ENCODE measurements at places on chromosomes 2 and 18.
A peak's percentile ranks its signal among the peaks of the same experiment; 100 is the strongest.

GRCh38 chr2:238739668-238740067 lies 108.2 kb upstream of the TWIST2 start:
- DNase-seq, result no peak

- no peak for DNase-seq
These were observed 257.3 kb downstream of the BCL2 start for GRCh38 chr18:63062246-63062645.

GRCh38 chr2:231717281-231718171 lies 9.2 kb downstream of the PTMA start:
- peak; percentile 61 for DNase-seq

GRCh38 chr18:10122988-10123950 lies 209.5 kb downstream of the VAPA start:
- DNase-seq, result no peak

DNA sequence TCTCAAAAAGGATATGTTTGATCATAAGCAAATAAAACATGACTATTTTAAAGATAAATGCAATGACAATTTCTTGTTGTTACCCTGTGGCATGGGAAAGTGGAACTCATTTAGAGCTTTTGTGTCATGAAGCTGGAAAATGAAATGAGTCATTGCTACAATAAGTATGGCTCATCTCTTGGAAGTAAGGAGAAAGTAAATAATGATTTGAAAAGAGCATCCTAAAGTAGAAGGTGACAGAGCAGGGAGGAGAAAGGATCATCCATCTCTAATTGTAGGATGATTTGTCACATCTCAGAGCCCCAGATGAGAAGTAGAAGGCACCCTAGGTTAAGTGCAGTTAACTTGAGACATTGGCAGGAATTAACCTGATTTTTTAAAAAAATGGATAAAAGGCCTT lies 200.5 kb downstream of the CPS1 start:
- DNase-seq, result no peak

GRCh38 chr2:205905576-205905975 lies 180.4 kb downstream of the INO80D start:
- DNase-seq, result no peak

DNA sequence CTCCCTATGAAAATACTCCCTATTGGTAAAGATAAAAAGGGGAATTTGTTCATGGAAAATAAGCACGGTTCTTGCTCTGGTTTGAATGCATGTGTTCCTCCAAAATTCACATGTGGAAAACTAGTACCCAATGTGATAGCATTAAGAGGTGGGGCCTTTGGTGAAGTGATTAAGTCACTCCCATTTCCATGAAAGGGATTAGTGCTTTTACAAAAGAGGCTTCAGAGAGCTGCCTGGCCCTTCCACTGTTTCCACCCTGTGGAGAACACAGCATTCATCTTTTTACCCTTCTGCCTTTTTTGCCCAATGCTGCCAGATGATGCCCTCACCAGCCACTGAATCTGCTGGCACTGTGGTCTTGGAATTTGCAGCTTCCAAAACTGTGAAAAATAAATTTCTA lies 666.8 kb downstream of the ARHGAP15 start:
- no peak for DNase-seq

DNA sequence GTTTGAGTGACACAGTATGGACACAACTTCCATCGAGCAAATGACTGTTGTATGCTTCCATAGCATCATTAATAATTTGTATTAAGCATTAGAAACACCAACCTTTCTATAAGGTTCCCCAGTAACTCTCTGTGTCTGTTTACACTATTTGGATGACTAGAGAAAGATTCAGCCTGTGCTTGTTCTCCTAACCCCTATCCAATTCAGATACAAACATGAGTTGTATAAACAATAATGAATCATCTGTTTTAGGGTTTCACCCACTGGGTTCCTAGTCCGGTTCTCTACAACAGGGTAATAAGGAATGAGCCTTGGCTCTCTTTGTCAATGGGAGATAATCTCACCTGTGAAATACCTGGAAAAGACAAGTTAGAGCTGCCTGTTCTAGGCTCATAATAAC lies 894.1 kb upstream of the PIK3C3 start:
- no peak for DNase-seq

DNA sequence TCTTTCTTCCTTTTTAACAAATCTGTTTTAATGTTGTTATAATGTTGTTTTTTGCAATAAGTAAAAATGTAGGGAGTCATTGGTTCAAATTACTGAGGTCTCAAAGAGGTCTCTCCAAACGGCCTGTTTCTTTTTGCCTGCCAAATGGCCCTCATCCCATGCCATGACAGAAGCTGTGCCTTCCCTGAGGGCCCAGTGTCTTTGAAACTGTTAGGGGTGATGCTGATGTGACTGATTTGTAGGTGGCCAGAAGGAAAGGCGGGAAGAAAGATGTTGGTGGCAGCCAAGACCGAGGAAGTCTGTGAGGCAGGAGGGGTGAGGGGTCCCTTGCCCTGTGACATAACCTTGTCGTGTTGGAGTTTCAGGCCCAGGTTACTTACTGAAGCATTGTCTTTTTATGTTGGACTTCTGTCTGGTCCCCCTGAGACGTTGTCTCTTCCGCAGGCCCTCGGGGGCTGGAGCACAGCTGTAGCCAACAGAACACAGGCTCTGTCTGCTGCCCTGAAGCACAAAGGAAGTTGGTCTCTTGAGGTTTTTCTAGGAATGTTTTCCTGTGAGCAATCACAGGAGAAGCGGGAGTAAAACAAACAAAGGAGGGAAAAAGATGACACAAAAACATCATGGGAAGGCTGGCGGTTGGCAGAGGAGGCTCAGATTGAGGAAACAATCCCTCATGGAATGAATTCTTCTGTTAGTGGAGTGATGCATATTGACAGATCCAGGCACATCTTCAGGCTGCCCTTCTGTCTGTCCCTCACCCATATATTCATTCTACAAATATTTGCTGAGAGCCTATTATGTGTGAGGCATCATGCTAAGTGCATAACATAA lies 4.9 kb upstream of the ST3GAL5 start:
- peak; percentile 94 for DNase-seq

GRCh38 chr2:210004881-210005280 lies 2.4 kb downstream of the RPE start:
- no peak for DNase-seq

DNA sequence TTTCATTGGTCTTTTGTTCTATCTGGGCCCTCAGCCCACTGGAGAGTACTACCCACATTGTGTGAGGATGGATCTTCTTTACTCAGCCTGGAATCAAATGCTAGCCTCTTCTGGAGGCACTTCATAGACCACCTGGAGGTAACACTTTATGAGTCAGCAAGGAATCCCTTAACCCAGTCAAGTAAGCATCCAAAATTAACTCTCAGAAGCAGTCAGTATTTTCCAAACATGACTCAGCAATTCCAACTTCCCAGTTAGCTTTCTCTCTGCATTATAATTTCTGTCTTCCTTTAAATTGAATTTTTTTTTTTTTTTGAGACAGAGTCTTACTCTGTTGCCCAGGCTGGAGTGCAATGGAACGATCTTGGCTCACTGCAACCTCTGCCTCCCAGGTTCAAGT lies 142.7 kb downstream of the ACKR3 start:
- DNase-seq, result peak; percentile 88

DNA sequence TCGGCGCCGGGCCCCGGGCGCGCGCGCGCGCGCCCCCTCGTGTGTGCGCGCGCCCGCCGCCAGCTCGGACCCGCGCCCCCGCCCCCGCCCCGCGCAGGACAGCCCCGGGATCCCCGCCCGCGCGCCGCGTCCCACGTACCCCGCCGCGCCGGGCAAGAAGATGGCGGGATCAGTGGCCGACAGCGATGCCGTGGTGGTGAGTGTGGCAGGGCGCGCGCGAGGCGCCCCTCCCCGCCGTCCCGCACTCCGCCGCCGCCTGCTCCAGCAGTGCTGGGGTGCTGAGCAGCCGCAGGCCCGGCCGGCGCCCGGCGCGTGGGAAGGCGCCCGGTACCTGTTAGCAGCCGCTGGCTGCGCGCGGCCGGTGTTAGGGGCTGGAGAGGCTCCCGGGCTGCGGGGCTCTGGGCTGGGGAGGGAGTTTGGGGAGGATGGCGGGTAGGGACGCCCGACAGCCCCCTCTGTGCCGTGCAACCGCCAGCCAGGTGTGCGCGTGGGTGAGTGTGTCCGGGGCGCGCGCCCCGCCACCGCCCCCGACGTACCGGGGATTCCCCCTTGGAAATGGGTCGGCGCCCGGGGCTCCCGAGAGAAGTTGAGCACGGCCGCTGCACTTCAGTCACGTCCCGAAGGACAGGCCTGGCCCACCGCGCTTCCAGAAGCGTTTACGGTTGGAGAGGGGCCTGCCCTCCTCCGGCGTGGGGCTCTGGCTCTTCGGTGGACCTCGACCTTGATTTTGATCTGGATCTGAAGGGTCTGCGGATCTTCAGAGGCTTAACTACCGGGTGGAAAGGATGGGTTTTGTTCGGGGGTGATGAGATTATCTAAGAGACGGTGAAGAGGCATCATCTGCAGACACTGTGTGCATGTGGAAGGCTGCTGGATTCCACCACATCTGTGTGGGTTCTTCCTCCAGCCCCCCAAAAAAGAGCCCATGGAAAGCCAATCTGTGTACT lies 697 bp downstream of the LGALSL start:
- DNase-seq, result peak; percentile 28

- no peak for DNase-seq
These were observed 3.9 kb downstream of the RND3 start for GRCh38 chr2:150483532-150483931.

GRCh38 chr18:33818145-33818544 lies 240.1 kb downstream of the ASXL3 start:
- DNase-seq, result no peak

GRCh38 chr2:174985614-174986013 lies 19.6 kb downstream of the CHN1 start:
- peak; percentile 48 for DNase-seq

DNA sequence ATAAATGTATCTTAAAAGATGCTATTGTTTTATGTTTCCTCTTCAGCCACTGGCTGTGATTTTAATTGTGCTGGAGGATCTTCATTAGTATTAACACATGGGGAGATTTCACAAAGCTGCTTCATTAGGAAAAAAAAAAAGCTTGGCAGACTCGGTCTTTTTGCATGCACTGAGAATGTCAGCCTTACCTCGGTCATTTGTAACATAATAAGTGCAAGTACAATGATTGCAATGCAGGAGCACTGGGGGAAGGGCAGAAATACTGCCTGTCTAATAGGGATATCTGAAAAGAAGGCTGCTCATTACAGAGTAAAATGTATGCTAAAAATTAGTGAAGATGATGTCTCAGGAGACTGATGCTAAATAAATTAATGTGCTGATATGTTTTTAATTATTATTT lies 1.3 kb upstream of the BAZ2B start:
- peak; percentile 53 for DNase-seq

- peak; percentile 81 for DNase-seq
These were observed 77.2 kb upstream of the NDUFV2 start for GRCh38 chr18:9025091-9025838.

DNA sequence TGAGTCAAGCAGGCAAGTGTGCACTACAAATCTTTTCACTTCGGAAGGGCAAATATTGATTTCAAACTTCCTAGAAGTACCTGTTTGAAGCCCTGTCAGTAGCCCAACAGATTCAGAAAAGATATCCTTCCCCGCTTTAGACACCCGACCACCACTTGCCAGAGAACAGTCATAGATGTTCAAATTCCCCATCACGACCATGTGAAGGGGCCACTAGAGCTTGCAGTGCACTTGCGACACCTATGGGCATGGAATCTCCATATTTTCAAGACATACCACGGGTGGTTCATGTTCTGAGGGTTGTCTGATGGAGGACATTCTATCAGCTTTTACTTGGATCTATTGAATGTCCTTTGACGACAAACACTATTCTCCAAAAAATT lies 23.8 kb downstream of the GNLY start:
- DNase-seq, result no peak

DNA sequence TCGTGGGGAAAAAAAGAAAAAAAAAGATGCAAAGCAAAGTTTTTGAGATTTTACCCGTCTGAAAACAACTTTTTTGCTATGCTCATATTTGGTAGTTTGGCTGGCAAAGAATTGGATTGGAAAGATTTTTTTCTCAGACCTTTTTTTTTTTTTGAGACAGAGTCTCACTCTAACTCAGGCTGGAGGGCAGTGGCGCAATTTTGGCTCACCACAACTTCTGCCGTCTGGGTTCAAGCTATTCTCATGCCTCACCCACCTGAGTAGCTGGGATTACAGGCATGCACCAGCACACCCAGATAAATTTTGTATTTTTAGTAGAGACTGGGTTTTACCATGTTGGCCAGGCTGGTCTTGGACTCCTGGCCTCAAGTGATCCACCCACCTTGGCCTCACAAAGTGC lies 56.3 kb upstream of the TANC1 start:
- DNase-seq, result no peak

GRCh38 chr18:5738526-5738925 lies 156.8 kb downstream of the TMEM200C start:
- no peak for DNase-seq

DNA sequence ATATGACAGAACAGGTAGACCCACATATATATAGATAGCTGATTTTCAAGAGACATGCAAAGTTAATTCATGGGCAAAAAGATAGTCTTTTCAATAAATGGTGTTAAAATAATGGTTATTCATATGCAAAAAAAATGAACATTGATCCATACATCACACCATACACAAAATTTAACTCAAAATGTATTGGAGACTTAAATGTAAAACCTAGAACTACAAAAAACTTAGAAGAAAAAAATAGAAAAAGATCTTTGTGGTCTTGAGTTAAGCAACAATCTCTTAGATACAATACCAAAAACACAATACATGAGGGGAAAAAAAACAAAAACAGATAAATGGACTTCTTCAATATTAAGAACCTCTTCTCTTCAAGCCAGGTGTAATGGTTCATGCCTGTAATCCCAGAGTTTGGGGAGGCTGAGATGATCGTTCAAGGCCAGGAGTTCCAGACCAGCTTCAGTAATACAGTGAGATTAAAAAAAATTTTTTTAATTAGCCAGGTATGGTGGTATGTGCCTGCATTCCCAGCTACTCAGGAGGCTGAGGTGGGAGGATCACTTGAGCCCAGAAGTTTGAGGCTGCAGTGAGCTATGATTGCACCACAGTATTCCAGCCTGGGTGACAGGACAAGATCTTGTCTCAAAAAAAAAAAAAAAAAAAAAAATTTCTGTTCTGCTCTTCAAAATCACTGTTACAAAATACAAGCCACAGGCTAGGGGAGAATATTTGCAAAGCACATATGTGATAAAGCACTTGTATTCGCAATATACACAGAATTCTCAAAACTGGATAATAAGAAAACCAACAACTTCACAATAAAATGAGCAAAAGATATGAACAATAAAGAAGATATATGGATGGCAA lies 32.7 kb upstream of the MYCN start:
- no peak for DNase-seq

GRCh38 chr2:95010718-95011117 lies 14.8 kb upstream of the MAL start:
- no peak for DNase-seq

GRCh38 chr2:9002637-9003365 lies 683 bp downstream of the MBOAT2 start:
- no peak for DNase-seq

DNA sequence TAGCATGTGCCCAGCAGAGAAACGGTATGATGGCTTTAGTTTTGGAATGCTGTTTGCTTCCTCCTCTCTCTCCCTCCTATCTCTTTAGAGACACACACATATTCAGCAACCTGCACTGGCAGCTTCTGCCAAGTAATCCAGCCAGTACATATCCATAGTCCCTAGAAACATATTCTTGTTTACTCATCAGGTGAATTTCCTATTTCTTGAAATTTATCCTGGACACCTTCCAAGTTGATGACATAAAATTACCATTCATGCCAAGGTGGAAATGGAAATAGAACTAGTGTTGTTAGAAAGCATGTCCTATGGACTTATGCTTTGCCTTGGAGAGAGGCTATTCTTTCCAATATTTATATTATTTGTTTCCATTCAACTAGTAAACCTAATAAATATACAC lies 50.9 kb upstream of the RGPD4 start:
- DNase-seq, result no peak

GRCh38 chr2:219118504-219118903 lies 42.1 kb downstream of the NHEJ1 start:
- no peak for DNase-seq

GRCh38 chr2:95351598-95351915 lies 51.0 kb upstream of the FAHD2A start:
- DNase-seq, result no peak
